ENCODE measurements at places on chromosomes 7 and 10. TPM values are rescaled to one million over a fixed set of nuclear protein-coding genes. Genes with fewer than 3 reads are reported as not detected.

GRCh38 chr10:693506-693905, 4.0 kb upstream of the DIP2C start:
- no peak for DNase-seq

DNA sequence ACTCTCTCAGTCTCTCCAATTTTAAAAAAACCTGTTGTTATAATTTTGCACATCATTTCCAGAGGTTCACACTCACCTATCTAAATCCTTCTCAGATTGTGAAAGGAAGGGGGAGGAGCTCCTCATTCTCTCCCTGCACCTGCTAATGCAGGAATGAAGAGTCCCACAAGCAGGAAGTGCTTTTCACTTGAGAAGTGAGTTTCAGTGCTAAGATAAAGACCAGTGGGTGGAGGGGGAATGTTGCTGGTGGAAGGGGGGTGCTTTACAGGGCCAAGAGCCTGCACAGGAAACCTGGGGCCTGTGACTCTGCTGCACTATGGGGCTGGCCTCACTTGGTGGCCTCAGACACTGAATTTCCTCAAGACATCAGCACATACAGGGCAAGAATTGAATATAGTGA, 176.4 kb downstream of the PTPN20 start:
- no peak for DNase-seq

DNA sequence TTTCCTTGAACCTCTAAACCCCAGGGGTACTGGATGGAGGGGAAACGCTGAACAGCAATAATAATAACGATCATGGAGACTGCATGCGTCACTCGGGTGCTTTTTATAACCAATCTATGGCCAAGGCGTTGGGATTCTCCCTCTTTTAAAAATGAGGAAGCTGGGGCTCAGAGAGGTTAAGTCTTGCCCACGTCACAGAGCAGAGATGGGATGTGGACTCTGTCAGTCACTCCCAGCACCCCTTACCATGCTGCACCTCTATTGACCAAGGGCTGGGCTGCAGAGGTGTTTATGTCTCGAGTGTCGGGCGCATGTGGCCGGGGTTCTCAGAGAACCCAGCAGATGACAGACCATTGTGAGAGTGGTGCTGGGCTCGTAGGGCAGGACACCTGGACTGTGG, 129.9 kb downstream of the CDH23 start:
- no peak for DNase-seq

DNA sequence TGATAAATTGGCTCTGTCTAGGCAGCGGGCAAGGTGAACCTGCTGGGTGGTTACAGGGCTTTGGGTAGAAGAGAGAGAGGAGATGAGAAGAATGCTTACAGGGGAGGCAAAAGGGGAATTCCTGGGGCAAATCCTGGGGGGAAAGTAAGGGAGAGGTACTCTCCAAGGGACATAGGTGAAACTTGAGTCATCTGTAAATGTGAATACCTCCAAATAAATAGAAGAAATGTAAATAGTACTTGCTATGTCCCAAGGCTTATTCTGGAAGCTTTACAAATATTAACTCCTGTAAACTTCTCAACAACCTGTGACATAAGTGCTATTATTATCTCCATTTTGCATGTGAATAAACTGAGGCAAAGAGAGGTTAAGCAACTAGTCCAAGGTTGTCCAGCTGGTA, 57.7 kb upstream of the CDK13 start:
- no peak for DNase-seq

The POMZP3 gene
- 2.9 TPM for total RNA-seq

The ARF5 gene
- 252 TPM for total RNA-seq

Measured in RPMI7951 (cell line).